ENCODE measurements at places on chromosomes 11 and 22. TPM values are rescaled to one million over a fixed set of nuclear protein-coding genes. Genes with fewer than 3 reads are reported as not detected.

SCN2B gene
- not detected for total RNA-seq

PKNOX2 gene
- 1.2 TPM for total RNA-seq

TRIM6 gene
- total RNA-seq, result 3.6 TPM

DNA sequence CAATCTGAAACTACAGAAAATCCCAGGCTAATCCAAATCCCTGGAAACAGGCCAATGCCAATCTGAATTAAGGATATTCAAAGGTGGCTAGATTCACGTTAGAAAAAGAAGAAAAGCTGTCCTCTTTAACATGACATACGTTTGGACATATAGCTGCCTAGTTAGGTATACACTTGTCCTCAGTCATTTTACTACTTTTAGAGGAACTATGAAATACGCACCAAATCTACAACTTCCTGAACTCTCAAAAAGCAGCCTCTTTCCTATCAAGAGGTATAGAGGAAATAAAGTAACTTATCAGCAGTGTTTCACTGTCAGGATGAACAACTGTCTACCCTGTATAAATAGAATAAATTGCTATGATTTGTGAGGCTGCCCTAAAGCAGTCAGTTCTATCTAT lies 24.0 kb downstream of the KMT5B start:
- no peak for DNase-seq

DNA sequence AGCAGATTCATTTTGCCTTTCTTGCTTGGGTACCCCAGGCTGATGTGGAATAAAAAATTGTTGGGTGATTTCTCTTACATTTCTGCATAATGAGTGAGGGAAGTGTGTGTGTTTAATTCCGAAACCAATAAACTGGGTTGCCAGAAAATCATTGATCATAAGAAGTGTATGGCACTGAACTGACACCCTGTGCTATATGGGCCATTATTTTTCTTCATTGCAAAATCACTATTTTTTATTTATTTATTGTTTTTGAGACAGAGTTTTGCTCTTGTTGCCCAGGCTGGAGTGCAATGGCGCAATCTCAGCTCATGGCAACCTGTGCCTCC lies 14.6 kb upstream of the HIKESHI start:
- DNase-seq, result no peak

GRCh38 chr11:115920841-115921480 lies 416.7 kb upstream of the CADM1 start:
- no peak for DNase-seq

GRCh38 chr22:30123463-30123862 lies 43.2 kb downstream of the HORMAD2 start:
- DNase-seq, result no peak
